Lung (tissue), 17 donors: ENCODE measurements at places on chromosomes 7 and 10. TPM values are rescaled to one million over a fixed set of nuclear protein-coding genes. Genes with fewer than 3 reads are reported as not detected.
A peak's percentile ranks its signal among the peaks of the same experiment; 100 is the strongest.

The IL2RA gene
- 5.7 TPM for total RNA-seq

The ASZ1 gene
- 0.06 TPM for total RNA-seq

- H3K27me3 ChIP-seq, result no peaks in the 10 kb centered on the region
- H3K4me3 ChIP-seq, result no peak overlapping the region
- H3K36me3 ChIP-seq, result no peaks in the 10 kb centered on the region
- H3K27ac ChIP-seq, result no peak overlapping the region
Measured at GRCh38 chr7:129343099-129343700, 91.0 kb upstream of the STRIP2 start.

GRCh38 chr7:68684246-68684839 lies 913.9 kb upstream of the AUTS2 start:
- H3K27ac ChIP-seq, result no peak overlapping the region
- H3K4me1 ChIP-seq, result no peaks in the 10 kb centered on the region
- no peak for DNase-seq
- H3K4me3 ChIP-seq, result no peak overlapping the region
- H3K36me3 ChIP-seq, result no peaks in the 10 kb centered on the region

DNA sequence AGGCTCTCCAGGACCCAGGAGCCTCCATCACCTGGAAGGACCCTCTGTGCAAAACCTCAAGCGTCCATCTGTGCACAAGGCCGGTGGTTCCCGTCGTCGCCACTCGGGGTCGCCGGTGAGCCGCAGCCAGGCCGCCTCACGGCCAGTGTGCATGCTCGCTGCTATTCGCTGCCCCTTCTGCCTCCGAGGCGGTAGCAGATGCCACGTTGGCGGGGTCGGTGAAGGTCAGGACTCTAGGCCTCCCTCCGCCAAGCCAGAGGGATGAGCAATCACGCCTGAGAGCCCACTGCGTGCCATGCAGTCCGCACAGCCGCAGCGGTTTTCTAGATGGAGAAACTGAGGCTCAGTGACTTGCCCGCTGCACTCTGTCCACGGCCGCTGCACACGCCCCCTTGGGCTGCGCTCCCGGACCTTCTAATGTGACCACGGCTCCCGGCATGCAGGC lies 5.7 kb downstream of the UPK3B start:
- no peak overlapping the region for H3K4me3 ChIP-seq
- H3K27me3 ChIP-seq, result no peaks in the 10 kb centered on the region
- H3K36me3 ChIP-seq, result no peaks in the 10 kb centered on the region
- no peak overlapping the region for H3K27ac ChIP-seq
- DNase-seq, result peak; percentile 46

DNA sequence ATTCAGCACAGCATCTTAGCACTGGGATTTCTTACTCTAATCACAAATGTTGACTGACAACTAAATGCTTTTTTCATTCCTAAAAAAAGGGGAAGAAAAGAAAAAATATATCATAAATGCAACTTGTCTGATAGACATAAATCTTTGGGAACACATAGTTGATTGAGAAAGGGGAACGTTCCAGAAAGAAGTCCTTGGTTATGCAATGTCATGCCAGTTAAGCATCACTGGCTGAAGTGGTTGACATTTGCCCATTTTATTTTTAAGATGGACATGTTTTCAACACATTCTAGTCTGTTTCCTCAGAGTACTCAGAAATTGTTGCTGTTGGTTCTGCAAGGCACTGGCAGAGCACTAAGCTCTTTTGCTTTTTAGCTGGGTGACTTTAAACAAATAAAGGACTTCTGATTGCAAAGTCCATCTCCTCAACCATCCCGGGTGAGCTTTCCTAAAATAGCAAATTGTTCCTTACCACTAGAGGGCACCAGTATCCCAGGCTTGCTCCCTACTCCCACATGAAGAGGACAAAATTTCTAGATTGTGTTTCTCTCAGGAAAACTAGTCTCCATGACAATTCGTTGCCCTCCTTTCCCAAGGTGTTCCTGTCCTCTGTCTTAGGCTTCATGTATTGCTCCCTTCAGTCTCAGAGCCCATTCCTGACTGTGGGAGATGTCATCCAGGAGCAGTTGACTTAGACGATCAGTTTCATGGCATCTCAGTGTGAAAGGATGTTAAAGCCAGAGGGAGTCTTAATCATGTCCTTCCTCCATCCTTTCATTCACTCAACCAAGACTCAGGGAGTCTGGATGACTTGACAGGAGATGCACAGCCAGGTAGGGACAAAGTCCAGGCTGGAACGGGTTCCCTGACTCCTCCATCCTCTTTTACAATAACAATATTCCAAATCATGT lies 23.9 kb downstream of the OPALIN start:
- no peak overlapping the region for H3K27ac ChIP-seq
- no peak overlapping the region for H3K4me3 ChIP-seq
- no peaks in the 10 kb centered on the region for H3K4me1 ChIP-seq
- H3K36me3 ChIP-seq, result no peaks in the 10 kb centered on the region
- peak; percentile 26 for DNase-seq
- H3K27me3 ChIP-seq, result peaks cover 12% of the 10 kb centered on the region

DNA sequence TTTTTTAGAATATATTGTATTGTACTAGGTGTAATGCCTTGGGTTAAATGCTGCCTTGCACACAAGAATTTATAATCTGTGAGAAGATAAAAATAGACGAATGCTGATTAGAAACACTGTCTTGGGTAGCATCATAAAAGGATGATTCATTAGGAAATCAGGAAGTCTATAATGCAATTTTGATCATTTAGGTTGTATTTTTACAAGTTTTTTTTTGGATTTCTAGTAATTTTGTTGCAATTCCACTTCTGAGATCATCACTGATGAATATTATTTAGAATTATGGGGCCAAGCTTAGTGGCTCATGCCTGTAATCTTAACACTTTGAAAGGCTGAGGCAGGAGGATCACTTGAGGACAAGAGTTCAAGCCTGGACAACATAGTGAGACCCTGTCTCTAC lies 29.6 kb downstream of the WBP1L start:
- H3K4me3 ChIP-seq, result no peak overlapping the region
- DNase-seq, result no peak
- peak overlapping the region; percentile 83 for H3K27ac ChIP-seq
- peaks cover 25% of the 10 kb centered on the region for H3K4me1 ChIP-seq
